ENCODE measurements at places on chromosomes 3 and 15. TPM values are rescaled to one million over a fixed set of nuclear protein-coding genes. Genes with fewer than 3 reads are reported as not detected.

DNA sequence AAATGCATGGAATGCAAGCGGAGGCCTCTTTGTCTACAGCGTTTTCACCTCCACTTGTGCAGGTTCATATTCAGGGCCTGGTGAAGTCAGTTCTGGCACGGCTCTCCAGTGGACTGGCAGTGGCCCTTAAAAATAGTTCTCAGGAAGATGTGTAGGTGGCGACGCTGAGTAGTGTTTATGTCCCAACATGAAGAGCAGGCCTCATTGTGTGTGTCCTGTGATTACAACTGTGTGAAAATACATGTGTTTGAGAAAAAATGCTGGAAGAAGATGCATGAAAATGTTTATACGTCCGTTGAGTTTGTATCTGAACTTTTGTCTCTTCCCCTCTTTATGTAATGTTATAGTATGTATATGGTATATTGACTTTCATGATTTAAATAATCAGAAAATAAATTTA is 7.2 kb downstream of the LIPC start:
- DNase-seq: no peak

Gene CPEB1
- total RNA-seq: 2.9 TPM

Gene SOX14
- not detected for total RNA-seq

- no peak for DNase-seq
Observed at GRCh38 chr3:125695688-125696087, 100.4 kb upstream of the OSBPL11 start.

DNA sequence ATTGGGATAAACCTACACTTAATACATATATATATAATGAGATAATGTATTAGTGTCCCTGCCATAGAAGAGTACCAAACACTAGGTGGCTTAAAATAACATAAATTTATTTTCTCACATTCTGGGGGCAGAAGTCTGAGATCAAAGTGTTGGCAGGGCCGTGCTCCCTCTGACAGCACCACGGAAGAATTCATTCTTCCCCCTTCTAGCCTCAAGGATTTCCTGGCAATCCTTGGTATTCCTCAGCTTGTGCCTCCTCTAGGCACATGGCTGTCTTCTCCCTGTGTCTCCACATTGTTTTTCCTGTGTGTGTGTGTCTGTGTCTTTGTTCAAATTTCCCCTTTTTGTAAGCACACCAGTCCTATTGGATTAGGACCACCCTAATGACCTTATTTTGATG is 115.2 kb upstream of the AGBL1 start:
- no peak for DNase-seq

- no peak for DNase-seq
Observed at GRCh38 chr3:121976727-121977126, 45.3 kb downstream of the ILDR1 start.

DNA sequence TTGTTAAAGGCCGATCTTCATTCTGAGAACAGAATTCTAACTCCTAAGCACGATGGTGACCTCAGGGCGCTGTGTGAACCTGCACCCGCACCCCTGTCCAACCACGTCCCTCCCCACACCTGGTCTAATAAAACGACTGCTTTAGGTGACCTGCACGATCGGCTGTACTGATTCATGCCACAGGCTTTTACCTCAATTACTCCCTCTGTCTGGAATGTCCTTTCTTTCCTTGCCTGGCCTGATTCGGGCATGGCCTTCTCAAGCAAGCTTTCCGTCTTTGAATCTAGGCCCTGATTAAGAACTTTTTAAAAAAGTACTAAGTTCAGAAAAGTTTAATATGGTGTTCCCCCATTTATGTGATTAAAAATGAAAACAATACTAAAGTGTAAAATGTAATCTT is 842 bp upstream of the U2SURP start:
- no peak for DNase-seq

DNA sequence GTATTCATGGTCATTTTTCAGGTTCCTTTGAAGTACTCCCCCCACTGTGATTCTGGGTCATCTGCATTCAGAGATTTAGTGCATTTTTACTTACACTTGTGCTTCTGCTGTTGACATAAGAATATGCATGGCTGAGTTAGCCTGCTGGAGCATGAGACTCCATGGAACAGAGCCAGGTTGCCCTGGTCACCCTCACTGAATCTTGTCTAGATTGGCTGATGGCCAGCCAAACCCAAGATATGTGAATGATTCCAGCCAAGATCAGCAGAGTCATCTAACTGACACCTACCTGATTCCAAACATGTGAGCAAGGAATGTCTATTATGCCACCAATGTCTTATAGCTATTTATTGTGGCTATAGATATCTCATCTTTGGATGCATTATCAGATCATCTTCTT is 25.1 kb downstream of the DTWD1 start:
- DNase-seq: peak; percentile 39

GRCh38 chr3:150783920-150784746 is 21.2 kb upstream of the SIAH2 start:
- no peak for DNase-seq

DNA sequence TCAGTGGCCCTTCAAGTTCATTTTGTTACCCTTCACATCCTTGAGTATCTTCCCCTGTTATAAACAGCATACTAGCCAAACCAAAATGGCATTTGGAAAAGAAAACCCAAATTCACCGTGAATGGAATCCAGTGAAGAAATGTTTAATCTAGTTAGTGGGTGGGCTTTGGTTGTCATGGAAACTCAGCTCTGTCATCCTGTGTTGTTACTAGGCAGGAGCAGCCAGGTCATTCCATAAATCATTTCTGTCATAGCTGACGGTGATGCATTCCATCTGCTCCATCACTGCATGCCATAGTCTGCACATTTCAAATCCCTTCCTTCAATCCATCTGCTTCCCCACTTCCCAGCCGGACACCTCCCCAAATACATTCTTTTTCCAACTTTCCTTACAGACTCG is 140.4 kb upstream of the CGNL1 start:
- DNase-seq: no peak
